ENCODE measurements at places on chromosomes 4 and X.

DNA sequence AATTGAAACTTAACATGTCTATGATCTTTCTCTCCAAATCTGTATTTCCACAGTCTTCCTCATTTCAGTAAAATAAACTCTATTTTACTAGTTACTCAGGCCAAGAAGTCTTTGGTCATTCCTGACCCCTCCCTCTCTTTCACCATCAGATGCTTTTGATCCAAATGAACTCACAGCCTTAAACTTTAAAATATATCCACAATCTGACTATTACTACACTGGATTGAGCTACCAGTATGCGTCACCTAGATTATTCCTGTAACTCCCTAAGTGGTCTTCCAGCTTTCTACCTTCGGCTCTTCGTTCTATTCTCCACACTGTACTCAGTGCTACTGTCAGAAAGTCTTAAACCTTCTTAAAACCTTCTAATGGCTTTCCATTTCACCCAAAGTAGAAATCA, 195.1 kb downstream of the FBXW7 start:
- no peak for DNase-seq

DNA sequence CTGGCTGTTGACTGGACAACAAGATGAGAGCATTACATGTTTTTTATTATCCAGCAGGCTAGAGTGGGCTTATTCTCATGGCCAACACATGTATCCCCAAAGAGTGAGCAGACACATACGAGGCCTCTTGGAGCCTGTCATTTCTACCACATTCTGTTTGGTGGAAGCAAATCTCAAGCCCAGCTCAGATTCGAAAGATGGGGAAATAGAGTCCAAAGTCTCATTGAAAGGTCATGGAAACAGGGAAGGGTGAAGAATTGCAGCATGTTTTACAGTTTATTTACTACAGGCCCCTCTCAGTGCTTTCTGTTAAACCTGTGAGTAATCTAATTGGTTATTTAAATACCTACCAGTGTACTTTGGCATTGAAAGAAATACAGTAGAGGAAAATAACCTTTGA, 108.6 kb downstream of the FRAS1 start:
- DNase-seq: no peak

DNA sequence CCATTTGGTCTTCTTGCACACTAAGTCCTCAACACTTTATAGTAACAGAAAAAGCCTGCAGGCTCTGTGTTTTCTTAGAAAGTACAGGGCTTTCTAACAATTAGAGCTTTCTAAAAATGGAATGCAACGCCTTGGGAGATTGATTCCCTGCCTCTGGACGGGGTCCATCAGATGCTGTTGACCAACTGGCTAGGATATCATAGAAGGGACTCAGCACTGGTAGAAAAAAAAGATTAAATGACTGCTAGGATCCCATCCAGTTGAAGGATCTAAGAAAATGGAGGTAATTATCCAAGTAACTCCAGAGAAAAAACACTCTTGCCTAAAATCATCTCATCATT, 39.5 kb downstream of the USP46 start:
- DNase-seq: no peak

- DNase-seq: no peak
These were observed 1.0 kb upstream of the ACSL1 start for GRCh38 chr4:184826691-184827270.

DNA sequence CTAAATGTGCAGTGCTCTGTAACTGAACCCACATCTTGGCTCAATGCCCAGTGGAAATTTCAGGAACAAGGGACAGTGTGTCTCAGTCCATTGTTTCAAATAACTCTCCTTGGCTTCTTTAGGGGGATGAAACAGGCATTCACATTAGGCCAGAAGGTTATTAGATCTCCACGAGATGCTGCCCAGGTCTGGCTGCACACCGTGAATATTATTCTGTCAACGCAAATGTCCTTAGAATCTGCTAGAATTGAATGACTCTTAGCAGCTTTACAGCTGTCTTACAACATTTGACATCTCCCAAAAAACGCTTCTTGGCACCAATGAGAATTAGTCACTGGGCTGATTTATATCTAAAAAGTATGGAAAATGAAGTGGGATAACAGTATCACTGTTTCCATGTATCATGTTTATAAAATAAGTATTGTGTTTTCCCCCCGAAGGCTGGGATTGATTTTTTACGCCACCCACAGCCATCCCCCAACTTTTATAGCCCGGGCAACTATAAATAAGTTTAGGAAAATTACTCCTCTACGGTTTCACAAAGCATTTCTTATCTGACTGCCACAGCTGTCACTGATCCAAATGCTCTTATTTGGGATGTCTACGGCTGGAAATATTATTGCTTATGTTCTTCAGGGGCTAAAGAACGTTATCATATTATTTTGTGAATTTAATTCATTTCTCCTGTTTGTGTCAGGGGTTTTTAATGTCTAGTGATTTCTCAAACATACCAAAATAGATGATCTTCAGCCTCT, 559.7 kb upstream of the FAT1 start:
- no peak for DNase-seq

DNA sequence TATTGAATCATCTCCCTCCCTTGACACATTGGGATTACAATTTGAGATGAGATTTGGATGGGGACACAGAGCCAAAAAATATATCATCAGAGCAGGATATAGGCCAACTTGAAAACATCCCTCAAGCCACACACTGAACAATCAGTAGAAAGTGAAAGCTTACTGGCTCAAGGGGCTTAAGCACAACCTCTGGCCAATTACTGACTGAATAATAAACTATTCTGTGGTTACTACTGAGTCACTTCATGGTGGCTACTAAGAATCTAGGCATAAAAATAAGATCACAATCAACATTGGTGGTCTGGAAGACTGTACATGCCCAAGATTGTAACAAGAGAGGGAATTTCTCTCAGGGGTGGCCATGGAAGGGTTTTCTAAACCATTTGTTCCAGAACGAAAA, 27.4 kb upstream of the GPR174 start:
- DNase-seq: no peak

GRCh38 chr4:17875402-17876070, 64.8 kb downstream of the NCAPG start:
- DNase-seq: no peak

- DNase-seq: no peak
These were observed 60.2 kb downstream of the GASK1B start for GRCh38 chr4:158112611-158113010.

- no peak for DNase-seq
These were observed 29.5 kb downstream of the CXXC4 start for GRCh38 chr4:104465201-104465600.

DNA sequence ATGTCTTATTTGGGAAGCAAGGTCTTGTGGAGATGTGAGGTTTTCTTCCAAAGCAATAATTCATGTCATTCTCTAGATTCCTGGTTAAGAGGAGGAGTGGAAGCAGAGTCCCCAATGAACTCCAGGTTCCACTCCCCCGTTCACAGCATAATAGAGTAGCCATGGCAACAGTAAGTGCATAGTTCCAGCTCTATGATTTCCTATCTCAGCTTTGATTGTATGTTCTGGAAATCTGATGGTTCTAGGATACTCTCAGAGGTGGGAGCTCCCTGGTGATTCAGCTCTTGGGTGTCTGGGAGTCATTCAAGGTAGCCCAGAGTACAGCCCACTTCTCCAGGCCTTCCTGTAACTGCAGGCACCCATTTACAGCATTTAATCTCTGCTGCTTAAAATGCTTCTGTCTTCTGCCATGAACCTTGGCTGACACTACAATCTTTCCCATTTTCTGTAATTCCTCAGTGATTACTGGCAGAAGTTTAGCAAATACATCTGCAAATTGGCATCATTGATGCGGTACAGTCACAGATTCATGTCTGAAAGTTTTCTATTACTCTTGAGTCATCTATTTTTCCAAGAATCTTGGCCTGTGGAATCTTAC, 242.0 kb downstream of the MAPK10 start:
- DNase-seq: no peak

- no peak for DNase-seq
These were observed 450.6 kb upstream of the TENM3 start for GRCh38 chr4:181792641-181793040.

GRCh38 chrX:153762626-153763173, 1.3 kb upstream of the PLXNB3 start:
- no peak for DNase-seq

GRCh38 chr4:135365065-135365464, 1163.5 kb upstream of the PABPC4L start:
- no peak for DNase-seq

DNA sequence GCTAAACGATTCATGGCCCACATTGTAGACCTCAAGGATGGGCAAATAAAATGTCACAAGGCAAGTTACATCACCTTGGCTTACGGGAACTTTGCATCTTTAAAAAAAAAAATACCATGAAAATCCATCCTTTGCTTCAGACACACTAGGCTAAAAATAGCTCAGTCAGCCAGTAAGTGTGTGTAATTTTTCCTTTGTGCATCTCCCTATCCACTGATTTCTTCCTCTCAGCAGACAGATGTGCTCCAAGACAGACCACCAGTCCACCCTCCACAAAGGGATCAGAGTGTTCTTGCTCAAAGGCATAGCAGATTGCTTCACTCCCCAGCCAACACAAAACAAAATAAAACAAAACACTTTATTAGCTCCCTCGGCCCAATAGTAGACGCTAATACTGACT, 14.6 kb downstream of the LDB2 start:
- DNase-seq: no peak

DNA sequence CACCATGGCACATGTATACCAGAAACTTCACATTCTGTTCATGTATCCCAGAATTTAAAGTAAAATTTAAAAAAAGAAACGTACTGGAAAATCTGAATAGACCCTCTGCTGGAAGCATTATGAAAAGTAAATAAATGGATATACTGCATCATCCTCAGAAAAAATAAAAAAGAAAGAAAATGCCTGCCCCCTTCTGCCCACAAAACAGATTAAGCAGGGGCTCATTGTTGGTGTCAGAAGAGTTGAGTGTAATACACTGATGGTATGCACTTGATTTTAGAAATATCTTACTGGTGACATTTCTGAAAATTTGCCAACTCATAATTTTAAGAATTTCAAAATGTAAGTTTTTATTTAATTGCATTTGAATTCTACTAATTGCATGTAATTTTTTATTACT, 77.8 kb downstream of the LRP2BP start:
- no peak for DNase-seq

- no peak for DNase-seq
These were observed 28.3 kb upstream of the WDR19 start for GRCh38 chr4:39154009-39154408.

- DNase-seq: no peak
These were observed 81.9 kb downstream of the ATP11C start for GRCh38 chrX:139850968-139851367.

GRCh38 chr4:41613821-41614220, 75.9 kb downstream of the LIMCH1 start:
- no peak for DNase-seq

GRCh38 chrX:63434665-63435064, 83.5 kb upstream of the SPIN4 start:
- DNase-seq: no peak

DNA sequence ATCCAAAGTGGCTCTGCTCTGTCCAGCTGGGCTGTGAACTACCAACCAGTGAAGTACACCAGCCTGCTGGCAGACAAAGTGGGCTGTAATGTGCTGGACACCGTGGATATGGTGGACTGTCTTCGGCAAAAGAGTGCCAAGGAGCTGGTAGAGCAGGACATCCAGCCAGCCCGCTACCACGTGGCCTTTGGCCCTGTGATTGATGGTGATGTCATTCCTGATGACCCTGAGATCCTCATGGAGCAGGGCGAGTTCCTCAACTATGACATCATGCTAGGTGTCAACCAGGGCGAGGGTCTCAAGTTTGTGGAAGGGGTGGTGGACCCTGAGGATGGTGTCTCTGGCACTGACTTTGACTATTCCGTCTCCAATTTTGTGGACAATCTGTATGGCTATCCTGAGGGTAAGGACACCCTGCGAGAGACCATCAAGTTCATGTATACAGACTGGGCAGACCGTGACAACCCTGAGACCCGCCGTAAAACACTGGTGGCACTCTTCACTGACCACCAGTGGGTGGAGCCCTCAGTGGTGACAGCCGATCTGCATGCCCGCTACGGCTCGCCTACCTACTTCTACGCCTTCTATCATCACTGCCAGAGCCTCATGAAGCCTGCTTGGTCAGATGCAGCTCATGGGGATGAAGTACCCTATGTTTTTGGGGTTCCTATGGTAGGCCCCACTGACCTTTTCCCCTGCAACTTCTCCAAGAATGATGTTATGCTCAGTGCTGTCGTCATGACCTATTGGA, 22.6 kb downstream of the NLGN3 start:
- no peak for DNase-seq

DNA sequence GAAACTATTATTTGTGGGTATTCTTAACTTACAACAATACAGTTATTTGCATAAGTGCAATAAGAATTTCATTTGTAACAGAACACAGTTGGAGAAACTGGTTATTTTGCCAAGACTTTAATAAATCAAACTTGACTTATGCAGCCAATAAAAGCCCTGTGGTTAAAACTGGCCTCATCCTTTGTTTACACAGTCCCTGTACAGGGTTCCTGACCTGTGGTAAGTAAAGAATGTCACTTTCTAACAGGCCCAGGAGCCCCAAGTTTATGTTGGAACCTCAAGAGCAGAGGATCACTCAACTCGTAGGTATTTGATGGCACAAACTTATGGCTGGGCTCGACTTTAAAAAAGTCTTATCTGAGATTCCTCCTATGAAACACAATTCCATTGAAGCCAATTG, 88.6 kb upstream of the PTCHD1 start:
- DNase-seq: no peak

GRCh38 chr4:93605163-93605562, 223.4 kb upstream of the ATOH1 start:
- DNase-seq: no peak

- DNase-seq: no peak
These were observed 97.4 kb downstream of the RASL11B start for GRCh38 chr4:52959541-52959940.

- no peak for DNase-seq
These were observed 49.7 kb downstream of the TLL1 start for GRCh38 chr4:165922747-165923146.

GRCh38 chrX:73455171-73455570, 8.3 kb downstream of the CDX4 start:
- DNase-seq: no peak

- DNase-seq: no peak
These were observed 13.2 kb downstream of the TNIP2 start for GRCh38 chr4:2742823-2743517.

DNA sequence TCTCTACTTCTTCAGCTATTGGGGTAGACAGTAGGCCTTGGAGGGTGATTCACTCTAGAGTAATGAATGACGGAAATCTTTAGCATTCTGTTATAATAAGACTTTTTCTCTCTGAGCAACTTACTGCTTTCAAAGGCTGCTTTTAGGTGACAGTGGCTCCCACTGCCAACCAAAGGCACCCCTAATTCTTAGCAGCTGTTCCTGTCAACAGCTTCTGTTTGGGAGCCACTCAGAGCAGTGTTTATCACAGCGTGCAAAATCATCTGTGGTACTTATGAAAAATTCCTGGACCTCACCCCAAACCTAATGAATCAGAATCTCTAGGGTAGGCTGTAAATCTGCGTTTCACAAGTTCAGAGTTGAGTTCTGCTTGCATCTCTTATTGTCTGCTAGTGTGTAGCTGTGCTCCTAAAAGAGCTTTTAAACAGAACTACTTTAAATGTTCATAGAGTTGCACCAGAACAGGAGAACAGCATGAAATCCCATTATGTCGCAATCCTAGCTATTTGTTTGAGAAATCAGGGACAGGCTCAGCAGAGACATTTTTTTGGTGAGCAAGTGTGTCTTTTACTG, 52.8 kb upstream of the POU4F2 start:
- no peak for DNase-seq

- DNase-seq: no peak
These were observed 63.9 kb downstream of the LCORL start for GRCh38 chr4:17957688-17958087.

GRCh38 chr4:11739992-11740391, 311.3 kb upstream of the HS3ST1 start:
- no peak for DNase-seq

- DNase-seq: no peak
These were observed 242.5 kb upstream of the VCX3A start for GRCh38 chrX:6777238-6778002.
